Bone marrow (tissue), 2 donors: ENCODE measurements at places on chromosomes 1 and 21.

DNA sequence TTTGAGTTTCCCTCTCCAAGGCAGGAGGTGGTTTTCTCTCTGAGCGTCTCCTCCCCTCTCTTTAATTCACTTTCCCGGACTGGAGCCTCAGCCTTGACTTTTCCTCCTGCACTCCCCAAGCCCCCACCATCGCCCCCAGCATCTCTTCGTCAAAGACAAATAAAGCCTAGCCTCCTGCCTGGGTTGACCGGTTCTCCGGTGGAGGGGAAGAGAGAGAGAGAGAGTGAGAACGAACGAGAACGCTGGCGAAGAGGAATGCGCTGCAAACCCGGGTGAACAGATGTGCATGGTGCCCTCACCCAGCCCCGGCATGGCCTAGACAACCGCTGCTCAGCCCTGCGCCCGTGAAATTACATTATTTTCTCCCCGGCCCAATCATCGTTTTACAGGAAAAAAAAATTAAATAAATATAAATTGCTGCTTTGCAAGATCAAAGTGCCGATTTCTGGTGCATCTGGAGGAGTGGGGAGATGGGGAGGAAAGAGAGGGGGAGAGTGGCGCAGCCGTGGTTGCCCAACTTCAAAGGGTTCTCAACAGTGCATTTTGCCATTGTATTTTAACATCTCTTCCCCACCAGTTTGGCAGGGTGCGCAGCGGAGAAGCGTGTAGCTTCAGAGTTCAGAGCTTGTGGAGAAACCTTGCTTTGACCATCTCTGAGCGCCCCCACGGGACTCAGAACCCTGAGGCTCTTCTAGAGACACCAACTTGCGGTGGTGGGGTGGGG lies 11.4 kb upstream of the TBX15 start:
- no peak for DNase-seq

DNA sequence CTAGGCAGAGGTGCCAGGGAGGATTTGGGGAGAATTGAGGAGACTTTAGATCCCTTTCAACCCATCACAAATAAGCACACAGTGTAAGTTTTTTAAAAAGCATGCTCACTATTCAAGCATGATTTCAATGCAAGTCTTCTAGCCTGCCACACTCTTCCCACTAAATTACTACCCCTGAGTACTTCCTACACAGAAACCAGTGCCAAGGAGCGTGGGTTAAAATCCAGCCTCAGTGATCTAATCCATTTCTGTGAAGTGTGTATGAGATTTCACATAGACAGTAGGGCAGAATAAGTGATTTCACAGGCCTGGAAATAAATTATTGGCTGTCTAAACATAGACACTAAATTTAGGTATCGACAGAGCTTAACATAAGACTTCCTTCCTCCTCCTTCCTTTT lies 142.9 kb upstream of the ATP1B1 start:
- DNase-seq: no peak

GRCh38 chr1:209053587-209053986 lies 529.9 kb upstream of the CAMK1G start:
- no peak for DNase-seq

GRCh38 chr1:52926864-52927211 lies 238 bp upstream of the SCP2 start:
- no peak for DNase-seq

DNA sequence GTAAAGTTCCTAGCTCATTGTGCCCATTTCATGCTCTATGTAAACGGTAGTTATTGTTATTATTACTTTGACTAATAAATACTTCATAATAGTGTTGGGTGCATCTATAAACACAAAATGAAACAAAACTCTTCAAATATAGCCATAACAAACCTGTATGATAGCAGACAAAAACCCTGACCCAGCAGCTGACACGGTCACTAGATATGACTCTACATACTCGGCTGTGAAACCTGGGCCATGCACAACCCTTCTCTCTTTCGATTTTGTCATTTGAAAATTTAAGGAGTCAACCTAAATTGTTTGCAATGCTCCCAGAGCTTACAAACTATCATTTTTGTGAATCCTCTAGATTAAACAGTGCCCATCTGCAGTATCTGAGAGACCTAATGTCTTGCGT lies 8.0 kb upstream of the RGS13 start:
- no peak for DNase-seq

- DNase-seq: no peak
Measured at GRCh38 chr1:210477328-210477924, 148.7 kb downstream of the HHAT start.
